ENCODE measurements at places on chromosomes 7 and 10. TPM values are rescaled to one million over a fixed set of nuclear protein-coding genes. Genes with fewer than 3 reads are reported as not detected.

Gene PRLHR
- polyA plus RNA-seq = not detected

Gene ZNF365
- 3.9 TPM for polyA plus RNA-seq

Gene FAM25A
- polyA plus RNA-seq = not detected

Gene GAD2
- not detected for polyA plus RNA-seq

Gene HGF
- polyA plus RNA-seq = 129 TPM

Gene HOXA10
- 0.47 TPM for polyA plus RNA-seq

Gene SPDYE6
- not detected for polyA plus RNA-seq

Gene CRHR2
- polyA plus RNA-seq = not detected

Gene HMX3
- not detected for polyA plus RNA-seq

Gene RNLS
- polyA plus RNA-seq = 8.0 TPM

Gene OPN1SW
- polyA plus RNA-seq = not detected

Gene GPR37
- polyA plus RNA-seq = 11.2 TPM

Gene RBM20
- 0.15 TPM for polyA plus RNA-seq

Gene SRGN
- polyA plus RNA-seq = 137 TPM

Gene LAMB4
- 0.30 TPM for polyA plus RNA-seq

Gene NEBL
- 0.04 TPM for polyA plus RNA-seq

Gene CCDC172
- not detected for polyA plus RNA-seq

Gene CAPZA2
- 128 TPM for polyA plus RNA-seq

Gene LMOD2
- not detected for polyA plus RNA-seq

Gene GPAM
- polyA plus RNA-seq = 10.6 TPM

Gene POU6F2
- not detected for polyA plus RNA-seq

Gene BEND7
- polyA plus RNA-seq = 2.1 TPM

Gene STRIP2
- polyA plus RNA-seq = 1.7 TPM

Gene ZNF727
- not detected for polyA plus RNA-seq

Gene TACC2
- polyA plus RNA-seq = 19.4 TPM

Gene NAT16
- polyA plus RNA-seq = 0.02 TPM

Gene RARRES2
- polyA plus RNA-seq = 7.0 TPM

Gene SSC4D
- 0.45 TPM for polyA plus RNA-seq

Gene PNLIP
- polyA plus RNA-seq = not detected

Gene HOXA5
- polyA plus RNA-seq = 48.3 TPM

Gene NME8
- polyA plus RNA-seq = not detected

Gene CPA5
- polyA plus RNA-seq = 0.14 TPM

Gene APBB1IP
- 0.04 TPM for polyA plus RNA-seq

Gene CLDN3
- polyA plus RNA-seq = not detected

Gene FZD8
- polyA plus RNA-seq = 0.55 TPM

Gene JMJD1C
- polyA plus RNA-seq = 36.8 TPM

Gene SPDYE5
- not detected for polyA plus RNA-seq

Gene ATRNL1
- 0.17 TPM for polyA plus RNA-seq

Gene GARIN1A
- 0.47 TPM for polyA plus RNA-seq

Gene ERVW-1
- polyA plus RNA-seq = not detected

Gene PRKG1
- 16.0 TPM for polyA plus RNA-seq

Gene MICALL2
- polyA plus RNA-seq = 9.6 TPM

Measured in AG04450 (cell line).